Urinary bladder (tissue), 4 donors: ENCODE measurements at places on chromosomes 11 and 22. TPM values are rescaled to one million over a fixed set of nuclear protein-coding genes. Genes with fewer than 3 reads are reported as not detected.

ACAD8 gene
- 20.1 TPM for total RNA-seq

KCNQ1OT1 gene
- 24.7 TPM for total RNA-seq

MS4A4A gene
- 31.9 TPM for total RNA-seq

AQP11 gene
- total RNA-seq = 2.5 TPM

RAPSN gene
- total RNA-seq = 3.0 TPM

SULT4A1 gene
- total RNA-seq = 1.5 TPM

TSPAN18 gene
- total RNA-seq = 32.2 TPM

LDHAL6A gene
- not detected for total RNA-seq

C1QTNF4 gene
- total RNA-seq = 3.5 TPM

RIMBP3B gene
- 0.11 TPM for total RNA-seq

GAS2 gene
- total RNA-seq = 18.8 TPM

SIAE gene
- total RNA-seq = 7.8 TPM

HTR3A gene
- 0.58 TPM for total RNA-seq

UCP3 gene
- total RNA-seq = 0.85 TPM

KCNC1 gene
- total RNA-seq = 0.74 TPM

RGL4 gene
- total RNA-seq = not detected

GLB1L2 gene
- total RNA-seq = 1.5 TPM

OR4A5 gene
- not detected for total RNA-seq

ANKK1 gene
- total RNA-seq = 0.16 TPM

MMP12 gene
- total RNA-seq = 3.8 TPM
